ENCODE measurements at places on chromosomes 3 and 15. TPM values are rescaled to one million over a fixed set of nuclear protein-coding genes. Genes with fewer than 3 reads are reported as not detected.

The TM4SF4 gene
- 6,086 TPM for total RNA-seq

The SNRK gene
- total RNA-seq, result 36.7 TPM

The STRIT1 gene
- total RNA-seq, result 0.72 TPM

The ALDH1L1 gene
- total RNA-seq, result 9.0 TPM

The MAGI1 gene
- 87.4 TPM for total RNA-seq

The TTC14 gene
- 47.9 TPM for total RNA-seq

DNA sequence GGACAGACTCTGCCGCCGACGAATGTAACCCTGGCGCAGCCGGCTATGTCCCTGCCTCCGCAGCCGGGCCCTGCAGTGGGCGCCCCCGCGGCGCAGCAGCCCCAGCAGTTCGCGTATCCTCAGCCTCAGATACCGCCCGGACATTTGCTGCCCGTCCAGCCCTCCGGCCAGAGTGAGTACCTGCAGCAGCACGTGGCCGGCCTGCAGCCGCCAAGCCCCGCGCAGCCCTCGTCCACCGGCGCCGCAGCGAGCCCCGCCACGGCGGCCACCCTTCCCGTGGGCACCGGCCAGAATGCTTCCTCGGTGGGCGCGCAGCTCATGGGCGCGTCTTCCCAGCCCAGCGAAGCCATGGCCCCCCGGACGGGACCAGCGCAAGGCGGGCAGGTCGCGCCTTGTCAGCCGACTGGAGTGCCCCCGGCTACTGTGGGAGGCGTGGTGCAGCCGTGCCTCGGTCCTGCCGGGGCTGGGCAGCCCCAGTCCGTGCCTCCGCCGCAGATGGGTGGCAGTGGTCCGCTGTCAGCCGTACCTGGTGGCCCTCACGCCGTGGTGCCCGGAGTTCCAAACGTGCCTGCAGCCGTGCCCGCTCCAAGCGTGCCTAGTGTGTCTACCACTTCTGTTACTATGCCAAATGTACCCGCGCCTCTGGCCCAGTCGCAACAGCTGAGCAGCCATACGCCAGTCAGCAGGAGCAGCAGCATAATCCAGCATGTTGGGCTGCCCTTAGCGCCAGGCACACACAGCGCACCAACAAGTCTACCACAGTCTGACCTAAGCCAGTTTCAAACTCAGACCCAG lies 2.4 kb downstream of the TSC22D2 start:
- DNase-seq, result peak; percentile 23

DNA sequence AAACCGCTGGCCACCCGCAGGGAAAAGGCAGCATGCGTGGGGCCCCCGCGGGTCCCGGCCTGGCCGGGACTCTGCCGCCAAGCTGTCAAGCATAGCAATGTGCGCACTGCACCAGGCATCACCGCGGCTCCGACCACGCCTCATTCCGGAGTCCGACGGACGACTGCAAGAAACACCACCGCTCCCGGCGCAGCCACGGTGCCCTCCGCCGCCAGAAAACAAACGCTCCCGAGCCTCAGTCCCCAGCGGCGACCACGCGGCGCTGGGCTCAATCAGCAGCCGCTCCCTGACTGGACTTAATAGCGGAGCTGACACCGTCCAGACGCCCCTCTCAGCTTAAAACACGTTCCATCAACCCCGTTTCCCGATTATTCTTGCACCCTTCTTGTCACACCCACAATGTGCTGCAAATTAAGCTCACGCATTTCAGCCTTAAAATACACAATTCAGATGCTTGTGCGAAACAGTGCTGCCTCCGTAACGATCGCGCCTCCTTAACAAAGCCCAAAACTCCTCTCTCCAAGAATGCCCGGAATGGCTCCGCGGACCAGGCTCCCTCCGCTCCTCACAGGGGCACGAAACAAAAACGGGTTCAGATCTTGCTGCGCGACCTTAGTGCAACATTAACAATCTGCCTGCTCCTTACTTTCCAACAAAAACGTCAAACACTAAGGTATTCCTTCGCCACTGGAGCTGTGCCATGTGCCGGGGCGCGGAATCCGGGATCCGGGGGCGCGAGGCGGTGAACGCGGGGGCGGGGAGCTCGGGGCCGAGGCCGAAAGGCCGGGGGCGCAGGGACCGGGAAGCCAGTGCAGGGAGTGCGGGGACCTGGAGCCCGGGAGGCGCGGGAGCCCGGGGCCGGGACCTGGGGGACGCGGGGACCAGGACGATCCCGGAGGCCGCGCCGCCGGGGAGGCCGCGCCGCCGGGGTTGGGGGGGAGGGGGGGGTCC lies 655 bp downstream of the CYFIP1 start:
- peak; percentile 63 for DNase-seq

- DNase-seq, result peak; percentile 74
Observed at GRCh38 chr15:57496946-57497869, 94.5 kb upstream of the MYZAP start.

- DNase-seq, result no peak
Observed at GRCh38 chr15:46956456-46956855, 760.8 kb upstream of the SEMA6D start.

- no peak for DNase-seq
Observed at GRCh38 chr15:49255966-49256759, 86.1 kb downstream of the GALK2 start.

DNA sequence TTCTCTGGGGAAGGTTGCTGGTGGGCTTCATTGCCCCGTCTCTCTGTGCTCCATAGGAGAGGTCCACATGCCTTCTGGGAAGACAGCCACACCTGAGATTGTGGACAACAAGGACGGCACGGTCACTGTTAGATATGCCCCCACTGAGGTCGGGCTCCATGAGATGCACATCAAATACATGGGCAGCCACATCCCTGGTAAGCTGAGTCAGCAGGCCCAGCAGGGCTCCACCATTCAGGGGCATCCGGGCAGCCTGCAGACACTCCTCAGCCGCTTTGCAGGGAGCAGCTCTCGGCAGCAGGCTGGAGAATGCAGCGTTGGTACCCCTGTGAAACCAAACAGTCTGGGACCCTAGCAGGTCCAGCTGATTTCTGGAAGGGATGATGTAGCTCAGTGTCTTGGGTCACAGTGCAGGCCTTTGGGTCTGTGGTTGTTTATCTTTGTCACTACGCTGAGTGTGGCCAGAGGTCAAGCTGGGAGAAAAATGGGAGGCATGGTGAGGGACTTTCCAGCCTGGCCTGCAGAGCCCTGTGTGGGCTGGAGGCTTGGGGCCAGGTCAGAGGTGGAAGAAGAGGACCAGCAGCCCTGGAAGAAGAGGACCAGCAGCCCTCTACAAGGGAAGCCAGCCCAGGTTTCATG lies 67.2 kb downstream of the DNASE1L3 start:
- DNase-seq, result no peak

DNA sequence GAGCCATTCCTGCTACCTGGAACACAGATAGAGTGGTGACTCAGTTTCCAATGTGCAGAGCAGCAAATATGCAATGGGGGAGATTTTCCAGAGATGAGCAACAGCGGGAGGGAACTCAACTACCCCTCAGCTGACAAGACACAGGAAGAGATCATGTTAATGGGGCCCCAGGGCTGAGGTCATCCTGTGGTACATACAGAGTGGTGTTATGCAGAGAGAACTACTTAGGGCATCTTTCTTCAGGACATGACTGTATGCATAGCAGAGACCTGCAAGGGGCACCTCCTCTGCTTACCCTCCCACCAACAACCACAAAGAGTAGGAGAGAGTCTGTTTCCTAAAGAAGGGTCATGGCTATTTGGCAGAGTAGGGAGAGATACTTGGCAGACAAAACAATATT lies 6.8 kb upstream of the TBC1D5 start:
- no peak for DNase-seq

- no peak for DNase-seq
Observed at GRCh38 chr3:169311381-169311780, 352.1 kb downstream of the MECOM start.

GRCh38 chr3:12946649-12947316 lies 105.4 kb upstream of the RPL32 start:
- DNase-seq, result no peak

DNA sequence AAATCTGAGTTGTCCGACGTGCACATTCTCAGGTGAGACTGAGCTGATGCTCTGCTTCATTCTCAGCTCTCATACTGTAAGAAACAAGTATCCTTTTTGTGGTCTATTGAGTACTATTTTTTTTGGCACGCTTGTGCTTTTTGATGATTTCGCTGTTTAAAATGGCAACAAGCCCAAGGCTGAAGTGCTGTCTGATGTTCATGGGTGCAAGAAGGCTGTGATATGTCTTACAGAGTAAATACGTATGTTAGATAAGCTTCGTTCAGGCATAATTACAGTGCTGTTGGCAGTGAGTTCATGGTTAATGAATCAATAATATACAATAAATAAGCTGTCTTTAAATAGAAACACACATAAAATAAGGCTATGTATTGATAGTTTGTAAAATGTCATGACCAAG lies 27.2 kb downstream of the AQR start:
- DNase-seq, result no peak

DNA sequence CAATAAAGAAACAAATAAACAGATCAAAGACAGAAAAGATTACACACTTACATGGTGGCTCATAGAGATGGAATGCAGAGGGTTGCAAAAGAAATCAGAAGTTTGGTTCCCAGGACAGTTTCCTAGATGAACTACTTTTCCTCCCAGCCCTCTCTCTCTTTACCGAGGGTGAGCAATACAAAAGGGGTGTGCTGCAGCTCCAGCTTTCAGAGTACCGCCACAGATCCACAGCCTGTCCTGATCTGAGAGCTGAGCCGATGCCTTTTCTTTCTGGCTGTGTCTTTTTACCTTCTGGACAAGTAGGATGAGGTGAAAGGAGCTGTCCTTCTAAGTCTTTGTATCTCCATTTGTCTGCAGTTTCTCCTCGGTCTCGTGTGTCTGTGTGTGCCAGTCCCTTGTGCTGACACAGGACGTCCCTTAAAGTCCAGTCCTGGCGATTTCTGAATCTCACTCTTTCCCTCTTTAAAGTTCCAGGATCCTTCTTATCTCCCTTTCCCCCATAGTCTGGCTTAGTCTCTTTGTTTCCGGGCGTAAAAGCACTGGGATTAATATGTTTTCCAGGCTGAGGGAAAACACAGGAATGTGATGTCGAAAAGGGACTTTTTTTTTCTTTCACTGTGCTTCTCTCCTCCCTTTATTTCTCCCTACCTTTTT lies 540 bp downstream of the CCDC80 start:
- no peak for DNase-seq

GRCh38 chr3:63685340-63685739 lies 32.9 kb downstream of the SNTN start:
- DNase-seq, result no peak

DNA sequence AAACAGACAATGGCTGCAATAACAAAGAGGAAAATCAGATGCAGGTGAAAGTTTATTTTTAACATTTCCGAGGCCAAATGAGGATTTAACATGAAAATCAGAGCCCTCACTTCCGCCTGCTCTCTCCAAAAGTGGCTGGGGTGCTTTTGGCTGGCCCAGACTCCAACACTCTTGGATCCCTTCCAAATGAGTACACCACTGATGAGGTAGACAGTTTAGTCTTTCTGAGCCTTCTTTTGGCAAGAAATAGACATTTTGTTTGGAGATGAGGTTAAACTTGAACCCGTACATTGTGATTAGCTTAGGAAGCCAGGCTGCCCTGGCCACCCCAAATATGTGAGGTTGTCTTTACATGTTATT lies 51.0 kb upstream of the TRA2B start:
- DNase-seq, result no peak

DNA sequence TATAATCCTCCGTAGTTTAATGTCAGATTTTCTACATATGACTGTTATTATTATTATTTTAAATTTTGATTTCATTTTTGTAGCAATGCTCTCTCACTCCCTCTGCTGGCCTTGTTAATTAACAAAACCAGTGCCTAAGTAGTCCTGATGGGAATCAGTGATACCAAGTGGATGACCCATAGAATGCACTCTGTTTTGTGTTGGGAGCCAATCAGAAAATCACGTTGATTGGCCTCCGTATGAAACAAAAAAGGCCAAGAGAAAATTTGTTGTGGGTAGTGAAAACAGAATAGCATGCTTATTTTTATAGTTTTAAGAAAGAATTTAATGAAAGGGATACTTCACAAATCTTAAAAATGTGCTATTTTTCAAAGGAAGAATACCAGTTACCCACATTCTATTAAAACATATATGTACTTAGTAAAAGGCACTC lies 34.4 kb upstream of the MEIS2 start:
- DNase-seq, result no peak

DNA sequence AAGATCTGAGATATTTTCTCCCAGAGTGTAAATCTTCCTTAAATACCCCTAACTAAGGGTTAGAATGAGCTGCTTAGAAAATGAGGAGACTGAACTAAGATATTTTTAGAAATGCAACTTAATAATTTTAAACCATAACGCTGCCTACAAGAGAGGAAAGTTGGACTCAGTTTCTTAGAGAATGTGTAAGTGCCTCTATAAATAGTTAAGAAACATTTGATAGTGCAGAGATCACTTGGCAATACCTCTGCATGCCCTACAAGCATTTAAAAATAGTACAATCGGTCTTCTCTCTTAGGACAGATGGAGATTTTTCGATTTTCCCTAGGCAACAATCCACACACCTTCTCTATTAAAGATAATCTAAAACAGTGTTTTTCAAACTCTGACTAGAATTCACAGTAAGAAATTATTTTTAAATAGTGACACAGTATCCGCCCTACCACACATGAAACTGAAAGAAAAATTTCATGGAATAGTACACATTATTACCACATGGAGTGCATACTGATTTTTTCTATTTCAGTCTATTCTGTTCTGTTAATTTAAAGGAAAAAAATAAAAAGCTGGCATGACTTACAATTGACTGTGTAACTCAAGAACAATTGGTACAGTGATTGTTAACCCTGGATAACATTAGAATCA lies 83.2 kb downstream of the GADL1 start:
- no peak for DNase-seq

- DNase-seq, result no peak
Observed at GRCh38 chr15:74295800-74296199, 59.7 kb downstream of the CCDC33 start.

GRCh38 chr3:61227799-61228198 lies 23.5 kb downstream of the FHIT start:
- no peak for DNase-seq

GRCh38 chr3:56321383-56321782 lies 146.9 kb downstream of the ERC2 start:
- no peak for DNase-seq

DNA sequence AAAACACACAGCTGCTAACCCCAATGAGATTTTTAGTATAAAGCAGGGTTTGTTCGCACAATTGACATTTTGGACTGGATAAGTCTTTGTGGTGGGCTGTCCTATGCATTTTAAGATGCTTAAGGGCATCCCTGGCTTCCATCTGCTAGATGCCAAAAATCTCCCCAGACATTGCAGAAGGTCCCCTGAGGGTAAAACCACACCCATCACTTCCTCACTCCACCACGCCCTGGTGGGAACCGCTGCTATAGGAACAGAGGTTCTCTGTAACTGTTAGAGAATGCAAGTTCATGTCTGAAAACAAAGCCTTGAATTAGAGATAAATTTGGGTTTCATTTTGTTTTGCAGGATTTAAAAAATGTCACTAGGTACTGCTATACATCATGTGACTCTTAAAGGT lies 67.7 kb downstream of the ARHGEF26 start:
- no peak for DNase-seq

GRCh38 chr3:64352639-64352992 lies 127.3 kb upstream of the PRICKLE2 start:
- DNase-seq, result no peak

GRCh38 chr3:126522363-126522788 lies 1.6 kb upstream of the CHST13 start:
- DNase-seq, result peak; percentile 57

All from mucosa of gallbladder (tissue), 1 donor.